ENCODE measurements at places on chromosomes 11 and 22.

DNA sequence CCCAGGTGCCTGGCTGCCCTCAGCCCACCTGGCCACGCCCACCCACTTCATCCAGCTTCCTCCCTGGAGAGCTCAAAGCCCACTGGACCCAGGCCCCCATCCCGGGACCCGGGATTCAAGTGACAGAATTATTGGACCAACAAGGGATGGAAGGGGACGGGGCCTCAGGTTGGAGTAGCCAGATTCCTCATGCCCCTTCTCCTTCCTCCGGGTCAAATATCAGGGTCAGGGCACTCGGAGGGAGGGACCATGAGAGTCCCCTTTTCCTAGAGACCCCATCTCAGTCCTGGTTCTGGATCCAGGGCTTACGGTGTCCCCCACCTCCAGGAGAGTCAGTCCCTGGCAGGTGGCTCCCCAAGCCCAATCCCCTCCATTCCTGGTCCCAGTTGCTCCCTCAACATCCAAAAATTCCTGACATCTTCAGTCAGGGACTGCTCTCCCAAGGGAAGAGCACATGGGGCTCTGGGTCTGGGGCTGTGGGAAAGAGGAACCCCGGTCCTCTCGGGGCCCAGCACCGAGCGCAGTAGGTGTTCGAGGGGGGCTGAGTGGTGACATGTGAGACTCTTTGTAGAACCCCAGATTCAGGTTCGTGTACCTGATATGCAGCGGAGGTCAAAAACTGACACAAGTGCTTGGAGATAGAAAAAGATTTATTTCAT, 37.7 kb downstream of the IGLL5 start:
- no peak for DNase-seq

GRCh38 chr22:22201185-22201929, 43.2 kb upstream of the VPREB1 start:
- no peak for DNase-seq

DNA sequence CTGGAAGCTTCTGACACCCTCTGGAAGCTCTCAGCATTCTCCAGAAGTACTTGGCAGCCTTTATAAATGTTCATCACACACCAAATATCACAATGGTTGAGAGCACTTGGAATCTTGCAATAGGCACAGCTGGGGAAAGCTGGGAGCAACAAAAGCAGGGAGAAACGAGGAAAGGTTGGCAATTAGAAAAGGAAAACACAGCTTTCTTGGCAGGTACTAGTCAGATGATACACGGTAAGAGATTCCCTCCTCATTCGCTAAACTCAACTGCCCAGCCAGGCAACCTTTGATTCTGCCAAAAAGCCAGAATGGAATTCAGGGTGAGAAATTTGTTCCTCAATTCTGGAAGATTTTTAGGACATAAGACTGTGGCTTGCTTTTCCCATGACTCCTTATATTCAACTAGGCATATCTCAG, 576.9 kb upstream of the ANO5 start:
- DNase-seq, result no peak

- no peak for DNase-seq
Measured at GRCh38 chr22:46780453-46780852, 18.0 kb downstream of the TBC1D22A start.

DNA sequence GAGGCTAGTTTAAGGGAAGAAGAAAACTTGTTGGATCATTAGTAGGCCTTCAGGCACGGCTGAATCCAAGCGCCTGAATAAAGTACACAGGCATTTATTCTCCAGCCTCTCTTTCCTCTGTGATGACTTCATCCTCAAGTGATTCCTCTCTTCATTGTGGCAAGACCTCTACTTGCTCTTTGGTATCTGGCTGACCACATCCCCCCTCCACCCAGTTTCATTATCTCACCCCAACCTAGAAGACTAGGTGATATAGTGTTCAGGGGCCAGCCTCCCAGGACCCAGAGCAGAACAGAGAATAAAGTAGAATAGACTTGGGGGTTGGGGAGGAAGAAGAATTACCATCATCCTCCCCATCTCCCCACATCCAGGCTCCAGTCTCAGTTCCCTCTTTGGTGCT, 189.3 kb downstream of the MIAT start:
- DNase-seq, result no peak

GRCh38 chr11:48055292-48056132, 75.2 kb downstream of the PTPRJ start:
- DNase-seq, result no peak

DNA sequence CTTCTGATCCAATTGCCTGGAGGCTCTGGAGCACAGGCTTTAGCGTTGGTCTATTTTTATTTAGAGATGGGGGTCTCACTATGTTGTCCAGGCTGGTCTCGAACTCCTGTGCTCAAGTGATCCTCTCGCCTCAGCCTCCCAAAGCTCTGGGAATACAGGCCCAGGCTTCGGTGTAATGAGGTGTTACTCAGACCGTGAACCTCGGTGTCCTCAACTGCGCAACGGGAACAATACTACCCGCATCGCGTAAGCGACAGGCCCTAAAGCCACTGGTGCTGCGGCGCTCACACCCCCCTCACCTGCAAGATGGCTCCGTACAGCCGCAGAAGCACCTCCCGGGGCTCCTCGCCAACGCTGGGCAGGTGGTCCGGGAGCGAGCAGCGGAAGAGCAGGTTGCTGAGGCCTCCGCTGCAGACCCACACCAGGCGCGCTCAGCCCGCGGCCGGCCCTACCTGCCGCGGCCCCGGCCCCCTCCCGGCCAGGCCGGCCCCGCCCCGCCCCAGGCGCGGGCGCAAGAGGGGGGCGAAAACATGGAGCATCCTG, 628 bp downstream of the CHKB start:
- no peak for DNase-seq

GRCh38 chr11:13772223-13773046, 104.0 kb downstream of the FAR1 start:
- DNase-seq, result peak; percentile 1

- no peak for DNase-seq
Measured at GRCh38 chr22:50670914-50671538, 1.6 kb upstream of the SHANK3 start.

All from AG04449 (cell line).